Activated CD4-positive, alpha-beta T cell treated with anti-CD3 and anti-CD28 coated beads, Interleukin-2, amount 10 ng/mL, durations not matched to agents 7 days and 5 days (primary cell): ENCODE measurements at places on chromosomes 1 and 21. TPM values are rescaled to one million over a fixed set of nuclear protein-coding genes. Genes with fewer than 3 reads are reported as not detected.

WDR4 gene
- 23.9 TPM for total RNA-seq

CD101 gene
- total RNA-seq: 4.2 TPM

OR2AJ1 gene
- not detected for total RNA-seq

HLX gene
- 0.10 TPM for total RNA-seq

LENEP gene
- 1.0 TPM for total RNA-seq
